Spinal cord (tissue), 10 donors: ENCODE measurements at places on chromosomes 11 and 22. TPM values are rescaled to one million over a fixed set of nuclear protein-coding genes. Genes with fewer than 3 reads are reported as not detected.

- no peak for DNase-seq
These were observed 91.1 kb downstream of the ETS1 start for GRCh38 chr11:128496249-128496648.

DNA sequence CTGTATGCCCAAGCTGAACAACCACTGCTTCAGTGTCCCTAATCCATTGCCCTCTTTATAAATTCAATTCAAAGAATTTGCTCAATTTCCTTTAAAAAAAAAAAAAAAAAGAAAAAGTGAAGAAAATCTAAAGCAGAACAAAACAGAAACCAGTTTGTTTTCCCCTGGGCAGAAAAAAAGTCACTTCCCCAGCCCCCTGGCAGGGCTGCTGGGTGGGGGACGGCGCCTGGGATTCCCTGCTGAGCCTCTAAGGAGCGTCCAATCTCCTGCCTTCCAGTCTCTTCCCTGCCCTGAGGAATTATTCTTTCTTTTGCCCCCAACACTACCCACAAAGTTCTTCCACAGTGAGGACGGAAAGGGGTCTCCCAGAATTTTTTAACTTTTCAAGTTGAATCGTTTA is 23.9 kb downstream of the DKK3 start:
- DNase-seq, result no peak

DNA sequence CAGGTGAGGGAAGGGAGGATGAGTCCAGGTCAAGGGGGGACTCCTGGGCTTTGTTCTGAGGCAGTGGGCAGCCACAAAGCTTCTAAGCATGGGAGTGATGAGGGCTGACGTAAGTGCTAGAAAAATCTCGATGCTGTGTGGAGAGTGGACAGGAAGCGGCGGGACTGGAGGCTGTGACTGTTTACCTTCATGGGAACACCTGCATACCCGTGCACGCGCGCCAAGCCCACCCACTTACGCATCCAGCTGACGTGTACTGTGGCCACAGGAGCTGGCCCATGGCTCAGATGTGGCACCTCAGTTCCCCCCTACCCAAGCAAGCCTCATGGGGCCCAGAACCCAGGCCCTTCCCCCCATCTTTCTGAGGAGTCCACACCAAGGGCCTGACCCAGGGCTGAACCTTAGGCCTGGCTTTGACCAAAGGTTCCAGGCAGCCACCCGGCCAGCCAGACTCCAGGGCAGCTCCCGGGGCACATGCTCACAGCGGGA is 14.0 kb downstream of the MYRF start:
- no peak for DNase-seq

- DNase-seq, result no peak
These were observed 240.3 kb downstream of the BRD1 start for GRCh38 chr22:49587421-49587820.

- no peak for DNase-seq
These were observed 488.5 kb downstream of the SOX6 start for GRCh38 chr11:15867871-15868270.

GRCh38 chr11:19919050-19919561 is 206.5 kb downstream of the NAV2 start:
- DNase-seq, result no peak

DNA sequence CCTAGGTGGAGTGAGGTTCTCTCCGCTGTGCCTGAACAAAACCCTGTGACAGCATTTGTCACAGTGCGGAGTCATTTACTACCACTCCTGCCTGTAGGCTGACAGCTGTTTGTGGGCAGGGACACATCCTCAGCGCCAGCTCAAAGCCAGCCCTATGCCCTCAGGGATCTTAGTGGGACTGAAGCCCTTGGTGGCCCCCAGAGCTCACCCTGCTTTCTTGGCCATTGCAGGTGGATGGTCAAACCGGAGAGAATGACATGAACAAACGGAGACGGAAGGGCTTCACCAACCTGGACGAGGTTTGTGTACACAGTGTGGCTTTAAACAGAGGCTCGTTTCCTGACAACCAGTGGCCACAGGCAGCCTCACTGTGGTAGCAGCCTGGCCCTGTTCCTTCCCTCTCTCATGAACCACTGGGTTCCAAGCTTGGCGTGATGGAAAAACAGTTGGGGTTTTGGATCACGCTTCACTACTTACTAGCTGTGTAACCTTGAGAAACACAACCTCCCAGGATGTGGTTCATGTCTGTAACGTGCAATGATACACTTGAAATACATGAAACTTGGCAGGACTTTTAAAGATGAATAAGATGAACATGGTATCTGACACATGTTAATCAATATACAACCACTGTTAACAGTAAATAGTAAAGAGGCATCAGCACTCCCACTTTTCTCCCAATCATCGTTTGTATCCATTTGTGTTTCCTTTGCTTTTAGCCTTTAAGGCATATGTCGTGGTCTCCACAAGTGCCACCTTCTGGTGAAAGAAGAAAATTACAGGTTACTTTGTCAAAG is 125.8 kb downstream of the MICAL2 start:
- no peak for DNase-seq

The CHRNA10 gene
- total RNA-seq, result 0.40 TPM
